Stimulated activated CD8-positive, alpha-beta memory T cell treated with anti-CD3 and anti-CD28 coated beads, Interleukin-15, amount 100 ng/mL, for 4 hours (primary cell): ENCODE measurements at places on chromosomes 12 and 14.

DNA sequence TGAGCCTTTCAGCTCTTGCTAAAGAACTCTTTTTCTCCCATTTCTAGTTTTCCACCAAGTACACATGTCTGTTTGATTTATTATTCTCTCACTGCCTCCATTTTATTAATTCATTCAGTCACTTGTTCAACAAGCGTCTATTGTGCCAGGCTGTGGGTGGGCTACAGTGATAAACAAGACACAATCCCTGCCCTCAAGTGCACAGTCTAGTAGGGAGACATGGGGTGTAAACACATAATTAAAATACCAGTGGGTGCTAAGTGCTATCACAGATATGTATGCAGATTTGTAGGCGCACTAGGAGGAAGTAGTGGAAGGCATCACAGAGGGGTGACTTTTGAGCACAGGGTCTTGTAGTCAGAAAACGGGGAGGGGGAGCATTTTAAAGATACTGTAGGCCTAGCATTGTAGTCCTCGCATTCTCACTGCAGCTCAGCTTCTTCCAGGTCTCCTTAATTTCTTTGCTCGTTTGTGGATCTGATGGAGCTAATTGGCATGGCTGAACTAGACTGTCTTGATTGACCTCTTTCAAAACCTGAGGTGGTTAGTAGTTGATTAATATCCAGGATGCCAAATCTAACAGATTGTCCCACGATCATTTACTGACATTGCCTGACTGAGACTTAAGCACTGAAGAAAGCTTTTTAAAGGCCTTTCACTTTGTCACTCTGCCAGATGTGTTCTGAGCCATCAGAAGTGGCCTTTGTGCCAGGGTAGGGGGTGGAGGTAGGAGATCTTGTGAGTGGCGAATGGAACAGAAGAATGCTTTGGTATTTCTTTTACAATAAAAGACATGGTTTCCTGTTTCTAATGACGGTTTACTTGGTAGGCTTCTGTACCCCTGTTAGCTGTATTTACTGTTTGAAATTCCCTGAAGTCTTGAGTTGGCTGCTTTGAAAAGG is 116.9 kb downstream of the DIP2B start:
- no peak for DNase-seq

- DNase-seq: no peak
Measured at GRCh38 chr12:25241167-25242020, 9.3 kb downstream of the KRAS start.

DNA sequence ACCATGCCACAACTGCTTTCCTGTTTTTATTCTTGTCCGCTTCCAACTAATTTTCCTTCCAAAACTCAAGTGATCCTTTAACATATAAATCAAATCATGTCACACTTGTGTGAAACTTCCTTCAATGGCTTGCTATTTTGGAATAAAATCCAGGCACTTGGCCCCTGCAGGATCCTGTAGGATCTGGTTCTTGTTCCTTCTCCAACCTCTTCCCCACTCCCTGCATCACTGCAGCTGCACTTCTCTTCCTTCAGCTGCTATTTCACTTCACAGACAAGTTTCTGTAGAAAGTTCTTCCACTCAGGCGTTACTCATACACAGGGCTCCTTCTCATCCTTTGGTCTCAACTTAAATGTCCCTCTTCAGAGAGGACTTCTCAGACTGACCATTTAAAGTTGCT is 239.7 kb upstream of the BTG1 start:
- DNase-seq: no peak

GRCh38 chr14:93936245-93936644 is 9.1 kb downstream of the FAM181A start:
- no peak for DNase-seq

DNA sequence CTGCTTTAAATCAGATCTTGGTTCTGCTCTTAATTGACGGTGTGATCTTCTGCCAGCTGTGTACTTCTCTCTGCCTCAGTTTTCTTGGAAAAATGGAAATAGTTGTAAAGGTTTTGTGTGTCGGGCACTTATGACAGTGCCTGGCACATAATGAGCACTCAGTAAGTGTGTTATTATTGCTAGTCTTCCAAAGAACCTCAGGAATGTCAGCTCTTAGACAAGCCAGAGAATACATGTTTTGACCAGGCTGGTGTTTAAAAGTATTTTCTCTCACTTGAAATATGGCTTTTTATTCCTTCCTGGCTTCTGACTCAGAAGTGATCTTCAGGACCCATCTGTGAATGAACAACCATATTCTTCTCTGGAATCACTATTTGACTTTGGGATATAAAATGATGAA is 304.1 kb downstream of the SNAPC1 start:
- DNase-seq: no peak

DNA sequence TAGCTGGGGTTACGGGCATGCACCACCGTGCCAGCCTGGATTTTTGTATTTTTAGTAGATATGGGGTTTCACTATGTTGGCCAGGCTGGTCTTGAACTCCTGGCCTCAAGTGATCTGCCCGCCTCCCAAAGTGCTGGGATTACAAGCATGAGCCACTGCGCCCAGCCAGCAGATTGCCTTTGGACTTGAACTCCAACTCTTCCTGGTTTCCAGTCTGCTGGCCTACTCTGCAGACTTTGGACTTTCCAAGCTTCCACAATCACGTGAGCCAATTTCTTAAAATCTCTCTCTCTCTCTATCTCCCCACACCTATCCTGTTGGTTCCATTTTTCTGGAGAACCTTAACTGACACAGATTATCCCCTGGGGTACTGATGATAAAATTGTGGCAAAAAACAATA is 55.0 kb downstream of the EMP1 start:
- no peak for DNase-seq

GRCh38 chr12:45651029-45651428 is 78.5 kb upstream of the ARID2 start:
- DNase-seq: no peak

DNA sequence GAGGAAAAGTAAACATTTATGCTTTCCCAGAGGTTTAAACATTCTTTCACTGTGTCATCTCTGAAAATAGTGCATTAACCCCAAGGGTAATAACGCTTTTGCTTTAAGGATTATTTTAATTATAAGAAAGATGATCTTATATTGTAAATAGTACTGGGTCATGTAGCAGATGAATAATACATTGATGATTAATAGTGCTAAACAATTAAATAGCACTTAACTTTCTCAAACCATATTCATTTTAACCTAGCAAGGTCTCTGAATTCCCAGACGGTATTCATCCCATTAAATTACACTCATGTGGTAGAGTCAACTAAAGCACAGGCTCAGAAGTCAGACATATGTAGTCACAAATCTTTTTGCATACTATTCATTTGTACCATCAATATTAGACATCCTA is 115.6 kb upstream of the FAR2 start:
- no peak for DNase-seq

DNA sequence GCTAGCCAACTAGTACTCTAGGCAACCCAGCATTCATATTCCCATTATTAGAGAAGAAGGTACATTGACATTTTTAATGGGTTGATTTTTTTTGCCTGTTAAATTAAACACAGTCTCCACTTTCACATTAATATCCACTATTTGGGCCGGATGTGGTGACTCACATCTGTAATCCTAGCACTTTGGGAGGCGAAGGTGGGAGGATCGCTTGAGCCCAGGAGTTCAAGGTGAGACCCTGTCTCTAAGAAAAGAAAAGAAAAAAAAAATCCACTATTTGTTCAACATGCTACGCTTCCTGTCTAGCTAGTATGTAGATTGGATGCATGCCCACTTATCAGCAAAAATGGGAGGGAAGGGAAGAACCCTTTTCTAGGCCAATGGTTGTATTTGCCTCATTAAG is 7.1 kb upstream of the CRADD start:
- DNase-seq: no peak

GRCh38 chr14:92135269-92135668 is 13.5 kb downstream of the CPSF2 start:
- DNase-seq: no peak

GRCh38 chr14:59272633-59273032 is 84.2 kb downstream of the DAAM1 start:
- DNase-seq: no peak

GRCh38 chr12:56521209-56521589 is 421 bp upstream of the RBMS2 start:
- DNase-seq: no peak

DNA sequence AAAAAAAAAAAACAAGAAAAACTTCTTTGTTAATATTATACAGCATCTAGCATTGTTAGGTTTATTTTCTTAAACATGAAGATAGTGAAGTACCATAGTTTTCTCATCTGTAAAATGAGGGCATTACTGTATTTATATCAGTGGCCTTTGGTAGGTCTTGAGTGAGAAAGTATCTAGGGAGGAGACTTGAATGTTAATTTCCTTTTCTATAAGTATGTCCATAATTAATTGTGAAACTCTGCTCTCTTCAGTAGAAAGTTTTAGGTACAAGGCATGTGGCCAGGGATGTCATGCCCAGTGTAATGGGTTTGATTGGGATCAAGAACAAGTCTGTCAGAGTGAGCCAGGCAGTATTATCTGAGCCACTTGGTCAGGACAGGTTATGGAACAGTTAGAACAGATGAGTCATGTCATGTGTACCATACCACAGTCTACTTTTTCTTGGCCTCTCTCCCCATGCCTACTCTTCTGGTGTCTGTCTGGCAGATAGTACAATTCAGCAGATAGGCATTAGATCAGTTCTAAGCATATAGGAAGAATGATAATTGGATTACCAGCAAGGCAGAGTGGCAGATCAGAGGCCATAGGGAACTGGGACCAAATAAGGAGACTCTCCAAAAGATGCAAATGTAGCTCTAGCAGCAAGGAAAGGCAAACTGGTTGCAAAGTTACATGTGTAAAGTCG is 30.4 kb downstream of the FBXO34 start:
- no peak for DNase-seq

- no peak for DNase-seq
Measured at GRCh38 chr14:81584495-81584894, 50.8 kb upstream of the SEL1L start.

DNA sequence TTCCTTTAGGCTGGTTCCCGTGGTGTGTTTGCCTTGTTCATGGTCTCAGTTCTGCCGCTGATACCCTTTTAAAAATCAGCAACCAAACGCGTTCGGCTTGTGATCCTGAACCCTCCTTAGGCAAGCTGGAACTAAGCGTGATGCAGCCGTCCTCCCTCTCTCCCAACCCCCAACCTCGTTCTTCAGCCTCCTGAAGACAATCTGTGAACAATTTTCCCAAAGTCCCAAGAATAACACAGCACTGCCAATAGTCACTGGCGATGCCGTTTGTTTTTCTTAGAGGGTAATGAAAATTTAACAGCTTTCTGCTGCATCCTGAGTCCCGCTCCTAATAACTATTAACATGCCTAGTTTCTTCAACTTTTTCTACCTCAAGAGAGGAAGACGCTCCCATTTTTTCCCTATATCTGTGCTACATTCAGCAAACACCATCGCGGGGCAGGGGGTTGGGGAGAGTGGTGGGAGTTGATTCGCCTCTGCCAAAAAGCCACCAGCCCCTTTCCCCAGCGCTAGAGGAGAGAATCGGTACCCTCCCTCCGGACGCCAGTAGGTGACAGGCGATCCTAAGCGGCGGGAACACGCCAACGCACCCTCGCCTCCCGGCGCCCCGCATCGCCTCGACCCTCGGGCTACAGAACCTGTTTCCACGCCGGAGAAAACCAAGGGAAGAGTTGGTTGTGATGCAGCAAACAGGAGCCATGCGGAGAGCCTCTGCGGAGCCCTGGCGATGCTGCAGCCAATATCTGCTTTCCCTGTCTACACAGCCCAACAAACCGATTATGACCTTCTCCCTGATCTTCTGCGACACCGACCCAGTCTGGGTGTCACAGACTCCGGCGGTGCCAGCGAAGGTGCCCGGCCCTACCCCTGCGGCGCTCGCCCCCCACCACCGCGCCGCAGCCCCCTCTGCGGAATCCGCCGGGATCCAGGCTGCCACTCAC is 752 bp downstream of the PRICKLE1 start:
- DNase-seq: no peak

DNA sequence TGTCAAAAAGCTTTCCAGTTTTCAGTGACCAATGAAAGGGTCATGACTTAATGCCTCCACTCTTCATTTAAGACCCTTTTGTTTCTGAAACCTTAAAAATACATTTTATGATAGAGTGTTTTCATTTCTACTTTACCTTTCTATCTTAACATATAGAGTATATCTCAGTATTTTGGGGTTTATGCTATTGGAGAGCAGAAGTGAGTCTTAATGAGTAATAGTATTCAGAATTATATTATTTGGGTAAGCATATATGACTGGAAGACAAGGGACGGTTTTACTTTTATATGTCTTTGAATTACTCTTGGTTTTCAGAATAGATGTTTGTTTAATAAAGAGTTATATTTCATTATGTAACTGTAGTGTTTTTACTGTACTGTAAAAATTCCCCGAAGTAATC is 10.8 kb downstream of the ARHGAP5 start:
- no peak for DNase-seq

- DNase-seq: no peak
Measured at GRCh38 chr12:123113026-123113425, 37.9 kb downstream of the PITPNM2 start.

- no peak for DNase-seq
Measured at GRCh38 chr14:76237349-76237990, 85.7 kb downstream of the GPATCH2L start.

- no peak for DNase-seq
Measured at GRCh38 chr14:61104358-61104757, 123.3 kb downstream of the SLC38A6 start.

DNA sequence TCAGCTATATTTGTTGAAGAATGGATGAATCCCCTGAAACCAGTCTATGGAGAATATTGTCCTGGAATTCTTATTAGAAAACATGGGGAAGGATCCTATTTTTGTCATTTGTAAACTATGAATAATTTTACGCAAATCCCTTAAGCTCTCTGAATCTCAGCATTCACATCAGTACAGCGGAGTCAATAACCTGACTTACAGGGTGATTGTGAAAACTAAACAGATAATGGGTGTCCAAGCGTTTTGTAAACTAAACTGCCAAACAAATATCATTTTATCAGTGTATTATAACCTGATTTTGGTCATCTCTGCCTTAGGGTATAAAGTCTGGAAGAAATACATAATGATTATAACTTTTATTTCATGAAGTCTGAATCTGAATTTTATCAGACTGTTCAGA is 10.0 kb downstream of the ART4 start:
- DNase-seq: no peak

- DNase-seq: no peak
Measured at GRCh38 chr12:31494455-31494854, 96.5 kb downstream of the DENND5B start.

- no peak for DNase-seq
Measured at GRCh38 chr14:88837495-88837894, 13.0 kb downstream of the TTC8 start.

DNA sequence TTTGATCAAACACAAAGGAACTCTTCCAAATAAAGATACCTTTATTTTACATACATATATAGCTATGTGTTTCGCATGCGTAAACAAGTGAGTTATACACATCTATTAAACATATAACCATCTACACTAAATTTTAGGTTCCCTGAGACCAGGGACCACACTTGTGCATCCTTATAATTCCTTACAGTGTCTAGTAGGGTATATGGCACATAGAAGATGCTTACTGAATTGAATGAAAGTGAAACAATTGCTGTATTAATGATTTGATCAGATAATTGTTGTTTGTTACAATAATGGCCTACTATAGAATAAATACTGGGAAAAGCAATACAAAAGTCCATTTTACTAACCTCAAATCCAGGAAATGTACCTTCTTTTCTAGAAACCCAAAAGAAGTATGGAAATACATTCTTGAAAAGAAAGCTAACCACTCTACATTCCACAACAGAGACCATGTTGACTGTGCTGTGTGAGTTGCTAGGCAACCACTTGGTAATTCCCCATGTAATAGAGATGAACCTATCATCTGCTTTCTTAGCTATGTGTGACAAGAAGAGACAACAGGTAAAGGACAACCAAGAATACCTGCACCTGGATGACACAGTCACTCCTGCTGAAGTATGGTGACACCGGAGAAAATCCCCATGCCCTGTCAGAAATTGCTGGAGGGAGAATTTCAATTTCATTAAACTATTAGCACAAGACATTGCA is 11.9 kb upstream of the CIPC start:
- no peak for DNase-seq
